ENCODE measurements at places on chromosomes 7 and 10. TPM values are rescaled to one million over a fixed set of nuclear protein-coding genes. Genes with fewer than 3 reads are reported as not detected.

The ICA1 gene
- 18.7 TPM for total RNA-seq

The TMEM236 gene
- total RNA-seq, result 59.9 TPM

The TMEM270 gene
- total RNA-seq, result not detected

The HPS1 gene
- total RNA-seq, result 85.4 TPM

The SFXN2 gene
- total RNA-seq, result 19.1 TPM

GRCh38 chr7:92025260-92025659 lies 84.6 kb downstream of the AKAP9 start:
- DNase-seq, result no peak

- DNase-seq, result no peak
Measured at GRCh38 chr7:36509962-36510361, 120.3 kb downstream of the ANLN start.

- no peak for DNase-seq
Measured at GRCh38 chr10:104521901-104522694, 119.0 kb upstream of the SORCS3 start.

DNA sequence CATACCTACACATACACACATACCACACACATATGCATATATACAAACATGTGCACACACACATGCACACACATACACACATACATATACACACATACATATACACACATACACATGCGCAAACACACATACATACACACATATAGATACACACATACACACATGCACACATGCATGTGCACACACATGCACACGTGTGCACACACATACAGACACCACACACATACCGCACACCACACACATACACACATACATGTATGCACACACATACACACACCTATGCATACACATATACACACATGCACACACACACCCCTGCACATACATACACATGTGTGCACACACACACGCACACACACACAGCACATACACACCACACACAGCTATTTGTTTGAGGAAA lies 236.5 kb downstream of the WDR11 start:
- no peak for DNase-seq

Measured in mucosa of descending colon (tissue), 3 donors.